ENCODE measurements at places on chromosomes 7 and 10. TPM values are rescaled to one million over a fixed set of nuclear protein-coding genes. Genes with fewer than 3 reads are reported as not detected.

- no peak for DNase-seq
These were observed 53.9 kb upstream of the ARL4A start for GRCh38 chr7:12633582-12633981.

GRCh38 chr10:21529032-21529910, 3.8 kb upstream of the SKIDA1 start:
- DNase-seq, result no peak

DNA sequence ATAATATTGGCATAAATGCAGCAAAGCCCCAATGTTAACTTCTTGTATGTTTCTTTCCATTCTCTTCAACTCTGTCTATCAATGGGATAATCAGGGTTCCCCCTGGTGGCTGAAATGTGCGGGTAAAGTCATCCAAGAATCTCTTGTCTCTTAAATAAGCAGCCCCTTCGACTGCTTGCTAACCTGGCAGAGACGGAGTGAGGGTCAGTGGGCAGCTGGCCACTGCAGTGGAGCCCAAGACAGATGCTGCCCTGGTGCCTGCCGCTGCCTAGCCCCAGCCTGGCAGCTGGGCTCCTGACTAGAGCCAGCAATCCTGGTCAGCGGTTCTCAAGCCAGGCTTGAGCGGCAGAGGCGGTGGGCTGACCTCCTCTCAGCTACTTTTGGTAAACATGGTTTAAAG, 248.9 kb downstream of the COBL start:
- DNase-seq, result peak; percentile 42

GRCh38 chr10:103044942-103045489, 126.9 kb downstream of the CNNM2 start:
- no peak for DNase-seq

GRCh38 chr10:11344550-11344949, 266.9 kb downstream of the USP6NL start:
- no peak for DNase-seq

DNA sequence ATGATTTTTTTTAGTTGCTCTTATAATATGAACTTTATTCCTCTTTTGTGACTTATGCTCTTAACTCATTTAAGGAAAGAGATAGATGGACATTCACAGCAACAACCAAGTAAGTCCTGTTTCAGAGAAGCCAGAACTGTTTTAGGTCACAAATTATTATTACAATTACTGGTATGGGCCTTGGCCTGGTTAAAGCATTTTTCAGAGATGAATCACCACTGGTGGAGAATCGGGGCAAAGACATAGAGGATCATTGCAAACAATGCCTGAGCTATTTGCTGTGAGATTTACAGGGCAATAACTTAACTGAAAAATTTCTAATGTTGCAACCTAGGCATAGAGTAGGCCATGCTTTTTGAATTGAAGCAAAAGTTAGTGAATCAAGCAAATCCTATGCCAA, 138.0 kb upstream of the YAE1 start:
- DNase-seq, result no peak

Gene CYP3A4
- polyA plus RNA-seq, result 0.17 TPM

Gene PRLHR
- polyA plus RNA-seq, result 0.03 TPM

Gene PLAU
- 10.7 TPM for polyA plus RNA-seq

Gene SOSTDC1
- polyA plus RNA-seq, result 45.6 TPM

Gene TNS3
- polyA plus RNA-seq, result 85.6 TPM

Gene KIN
- polyA plus RNA-seq, result 19.1 TPM
